AG04450 (cell line): ENCODE measurements at places on chromosomes 6 and 20.

DNA sequence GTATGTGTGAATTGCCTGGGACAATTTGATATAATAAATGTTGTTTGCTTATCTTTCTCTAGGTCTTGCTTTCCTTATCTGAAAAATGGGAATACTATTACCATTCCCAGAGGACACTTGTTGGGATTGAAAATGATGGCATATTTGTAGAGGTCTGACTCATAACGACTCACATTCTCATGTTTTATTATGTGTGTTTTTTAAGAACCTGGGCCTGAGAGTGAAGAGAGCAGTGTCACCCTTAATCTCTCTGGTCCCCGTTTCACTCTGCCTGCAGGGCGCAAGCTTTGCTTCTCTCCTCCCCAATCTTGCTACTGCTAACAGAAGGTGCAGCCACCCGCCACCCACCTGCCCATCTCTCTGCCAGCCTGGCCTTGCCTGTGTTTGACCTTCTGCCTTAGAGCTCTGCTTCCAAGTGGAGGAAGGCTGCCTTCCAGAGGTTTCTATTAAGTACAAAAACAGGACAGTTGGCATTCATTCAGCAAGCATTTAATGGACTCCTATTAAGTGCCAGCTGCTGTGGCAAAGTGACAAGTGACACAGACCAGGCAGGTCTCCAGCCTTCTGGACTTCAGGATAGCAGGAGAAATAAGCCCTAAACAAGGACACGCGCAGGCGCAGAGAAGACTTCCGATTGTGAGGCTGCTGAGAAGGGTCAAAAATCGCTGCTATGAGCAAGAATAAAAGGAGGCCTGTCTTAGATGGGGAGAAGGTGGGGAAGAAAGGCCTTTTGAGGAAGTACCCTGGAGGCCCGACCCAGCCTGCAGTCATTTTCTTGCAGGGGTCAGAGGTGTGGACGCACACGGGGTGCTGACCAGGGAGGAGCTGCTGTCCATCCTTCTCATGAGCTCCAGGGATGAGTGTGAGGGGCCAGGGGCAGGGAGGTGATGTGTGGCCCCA is 112.5 kb downstream of the JPH2 start:
- no peak for DNase-seq

DNA sequence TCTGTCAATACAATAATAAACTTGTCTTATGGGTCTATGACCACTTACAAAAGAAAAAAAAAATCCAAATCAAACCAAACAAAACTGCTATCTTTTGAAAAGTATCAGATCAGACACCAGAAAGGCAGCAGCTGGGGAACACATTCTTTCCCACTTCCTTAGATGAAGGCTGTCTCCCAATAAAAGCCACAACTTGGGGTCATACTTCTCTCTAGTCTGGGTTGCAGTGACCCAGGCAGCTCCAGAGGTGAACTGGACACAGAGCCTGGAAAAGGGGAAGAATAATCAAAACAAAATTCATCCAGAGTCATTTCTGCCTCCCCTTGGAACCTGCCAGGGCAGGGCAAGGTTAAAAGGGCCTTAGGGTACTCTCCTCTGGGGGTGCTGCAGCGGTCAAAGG is 19.1 kb downstream of the ATXN1 start:
- no peak for DNase-seq

- no peak for DNase-seq
Measured at GRCh38 chr6:108052706-108053105, 21.8 kb downstream of the OSTM1 start.

GRCh38 chr20:48332555-48332954 is 495.2 kb downstream of the PREX1 start:
- DNase-seq: no peak

- no peak for DNase-seq
Measured at GRCh38 chr20:4087923-4088322, 72.6 kb upstream of the RNF24 start.

- DNase-seq: no peak
Measured at GRCh38 chr20:53937929-53938367, 132.4 kb downstream of the BCAS1 start.

DNA sequence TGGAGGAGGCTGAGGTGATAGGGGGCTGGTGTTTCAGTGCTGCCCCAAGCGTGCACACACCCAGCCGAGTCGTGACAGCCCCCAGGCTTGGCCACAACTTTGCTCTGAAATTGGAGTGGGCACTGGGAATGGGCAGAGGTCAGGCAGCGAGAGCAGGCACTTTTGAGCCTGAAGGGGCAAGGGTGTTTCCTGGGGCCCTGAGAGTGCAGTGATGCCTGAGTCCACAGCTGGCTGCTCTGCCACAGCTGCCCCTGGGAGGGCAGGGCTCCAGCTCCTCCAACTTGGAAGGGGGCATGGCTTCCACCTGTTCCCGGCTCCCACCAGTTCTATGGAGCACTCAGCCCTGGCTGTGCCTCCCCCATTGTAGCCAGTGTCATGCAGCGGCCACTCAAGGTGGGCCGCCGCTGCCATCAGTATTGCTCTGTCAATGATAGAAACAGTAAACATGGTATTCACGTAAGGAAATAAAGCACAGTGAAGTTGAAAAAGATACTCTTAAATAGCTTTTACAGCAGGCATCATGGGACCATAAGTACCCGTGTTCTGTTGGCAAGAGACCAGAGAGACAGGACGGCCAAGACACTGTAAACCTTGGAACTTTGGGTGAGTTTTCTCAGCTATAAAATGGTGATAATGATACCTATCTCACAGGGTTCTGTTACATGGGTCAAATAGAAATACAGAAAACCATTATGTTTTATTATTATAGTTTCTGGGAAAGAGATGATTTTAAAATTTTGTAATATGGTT is 108.9 kb downstream of the THEMIS start:
- DNase-seq: no peak

DNA sequence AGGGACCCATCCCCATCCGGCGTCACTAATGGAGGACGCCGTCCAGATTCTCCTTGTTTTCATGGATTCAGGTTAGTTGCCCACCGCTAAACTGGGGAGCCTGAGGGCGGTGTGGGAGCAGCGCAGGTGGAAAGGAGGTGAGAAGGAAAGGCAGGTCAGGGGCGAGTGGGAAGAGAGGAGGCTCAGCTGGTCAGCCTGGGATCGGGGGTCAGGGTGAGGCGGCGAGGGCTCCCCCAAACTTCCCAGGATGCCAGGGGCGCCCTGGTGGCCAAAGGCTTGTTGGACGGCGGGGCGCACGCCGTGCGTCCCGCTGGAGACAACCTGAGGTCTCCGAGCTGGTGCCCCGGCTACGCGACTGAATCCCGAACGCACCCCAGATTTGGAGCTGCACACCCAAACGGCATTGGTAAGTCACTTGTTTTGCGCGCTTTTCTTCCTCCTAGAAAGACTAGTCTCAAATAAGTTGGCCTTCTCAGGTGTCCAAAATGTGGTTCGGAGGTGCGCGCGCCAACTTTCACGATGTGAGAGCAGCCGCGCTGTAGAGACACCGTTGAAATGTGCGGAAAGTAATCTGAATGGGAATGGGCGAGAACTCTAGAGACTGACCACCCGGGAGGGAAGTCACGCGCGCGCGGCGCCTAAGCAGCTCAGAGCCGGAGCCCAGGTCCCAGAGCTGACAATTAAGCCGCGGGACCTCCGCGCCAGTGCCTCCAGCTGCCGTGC is 9.7 kb downstream of the GNAS-AS1 start:
- DNase-seq: no peak

DNA sequence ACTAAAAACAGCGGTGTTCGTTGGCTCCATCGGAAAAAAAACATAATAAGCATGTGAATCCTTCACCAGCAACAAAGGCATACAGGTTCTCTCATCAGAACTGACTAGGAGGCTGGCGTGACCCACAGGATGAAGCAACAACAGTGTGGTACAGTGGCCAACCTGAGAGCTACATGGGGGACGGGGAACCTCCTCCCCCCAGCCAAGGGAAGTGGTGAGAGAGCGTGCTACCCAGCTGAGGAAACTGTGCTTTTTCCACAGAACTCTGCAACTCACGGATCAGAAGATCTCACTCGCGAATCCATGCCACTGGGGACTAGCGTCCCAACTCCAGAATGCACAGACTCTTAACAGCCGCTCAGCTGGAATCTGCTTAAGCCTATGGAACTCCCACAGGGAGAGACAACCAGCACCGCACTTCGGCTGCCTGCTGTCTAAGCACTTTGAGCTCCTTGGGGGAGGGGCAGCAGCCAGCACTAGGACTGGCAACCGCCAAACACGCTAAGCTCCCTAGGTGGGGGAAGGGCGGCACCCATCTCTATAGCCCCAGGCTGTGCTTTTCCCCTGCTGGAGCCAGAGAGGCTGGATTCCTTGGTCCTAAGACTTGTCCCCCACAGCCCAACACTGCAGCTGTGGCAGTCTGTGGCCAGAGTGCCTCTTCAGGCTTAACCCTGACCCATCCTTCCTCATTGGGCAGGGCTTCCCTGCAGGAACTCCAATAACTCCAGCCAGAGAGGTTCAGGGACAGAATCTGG is 538.3 kb upstream of the BTBD3 start:
- DNase-seq: no peak

DNA sequence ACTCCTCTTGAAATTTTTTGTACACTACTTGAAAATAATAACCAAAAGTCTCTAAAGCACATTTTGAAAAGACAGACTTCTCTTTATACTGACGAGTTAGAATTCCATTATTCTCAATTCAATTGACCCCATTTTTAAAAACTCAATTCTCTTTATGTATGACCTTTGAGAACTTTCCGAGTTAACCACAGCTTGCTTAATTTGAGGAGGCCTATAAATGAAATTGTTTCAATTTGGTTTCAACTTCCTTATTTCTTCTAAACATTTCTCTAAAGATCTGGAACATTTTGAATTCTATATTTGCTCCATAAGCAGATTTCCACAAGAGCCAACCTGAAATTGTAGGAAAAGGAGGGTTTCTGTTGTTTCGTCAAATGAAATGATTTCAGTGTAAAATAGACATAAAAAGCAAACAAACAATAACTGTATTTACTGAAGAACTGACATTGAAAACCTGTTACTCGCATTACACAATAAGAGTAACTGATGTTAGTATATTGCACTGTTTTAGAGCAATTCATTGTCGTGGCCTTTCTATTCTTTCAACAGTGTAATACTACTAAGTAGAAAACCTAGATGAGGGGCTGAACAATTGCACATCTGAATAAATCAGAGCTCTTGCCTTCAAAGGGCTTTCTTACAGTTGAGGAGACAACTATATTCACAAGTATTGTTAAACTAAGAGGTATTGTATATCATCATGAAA is 223.6 kb downstream of the HIVEP2 start:
- no peak for DNase-seq

GRCh38 chr6:107237992-107238660 is 122.8 kb upstream of the BEND3 start:
- no peak for DNase-seq

GRCh38 chr6:1267057-1267732 is 44.7 kb upstream of the FOXQ1 start:
- DNase-seq: no peak

GRCh38 chr20:2604506-2604835 is 48.0 kb upstream of the NOP56 start:
- no peak for DNase-seq

DNA sequence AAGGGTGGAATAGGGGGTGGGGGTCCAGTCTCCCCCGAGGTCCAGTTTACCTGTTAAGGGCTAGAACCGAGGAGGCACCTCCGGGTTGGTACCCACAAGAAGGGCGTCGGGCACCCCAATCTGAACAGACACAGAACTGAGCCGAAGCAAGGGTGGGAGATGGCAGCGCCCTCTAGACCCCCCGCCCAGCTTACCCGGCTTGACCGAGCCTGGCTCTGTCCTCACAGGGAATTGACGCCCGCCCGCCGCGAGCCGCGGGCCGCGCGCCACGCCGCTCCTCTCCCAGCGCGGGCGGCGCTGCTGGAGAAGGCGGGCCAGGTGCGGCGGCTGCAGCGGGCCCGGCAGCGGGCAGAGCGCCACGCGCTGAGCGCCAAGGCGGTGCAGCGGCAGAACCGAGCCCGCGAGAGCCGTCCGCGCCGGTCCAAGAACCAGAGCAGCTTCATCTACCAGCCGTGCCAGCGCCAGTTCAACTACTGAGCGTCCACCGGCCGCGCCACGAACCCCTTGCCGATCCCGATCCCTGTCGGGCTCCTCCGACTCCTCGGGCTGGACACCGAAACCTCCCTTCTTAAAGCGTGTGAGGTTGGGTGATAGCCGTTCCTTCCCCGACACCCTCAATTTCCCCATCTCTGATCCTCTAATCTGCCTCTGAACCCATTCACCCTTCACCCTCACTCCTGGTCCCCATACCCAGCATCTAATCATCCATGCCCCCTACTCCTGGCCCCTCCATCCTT is 5.9 kb downstream of the TP53INP2 start:
- DNase-seq: no peak

- no peak for DNase-seq
Measured at GRCh38 chr6:120557554-120557953, 776.7 kb downstream of the TBC1D32 start.

DNA sequence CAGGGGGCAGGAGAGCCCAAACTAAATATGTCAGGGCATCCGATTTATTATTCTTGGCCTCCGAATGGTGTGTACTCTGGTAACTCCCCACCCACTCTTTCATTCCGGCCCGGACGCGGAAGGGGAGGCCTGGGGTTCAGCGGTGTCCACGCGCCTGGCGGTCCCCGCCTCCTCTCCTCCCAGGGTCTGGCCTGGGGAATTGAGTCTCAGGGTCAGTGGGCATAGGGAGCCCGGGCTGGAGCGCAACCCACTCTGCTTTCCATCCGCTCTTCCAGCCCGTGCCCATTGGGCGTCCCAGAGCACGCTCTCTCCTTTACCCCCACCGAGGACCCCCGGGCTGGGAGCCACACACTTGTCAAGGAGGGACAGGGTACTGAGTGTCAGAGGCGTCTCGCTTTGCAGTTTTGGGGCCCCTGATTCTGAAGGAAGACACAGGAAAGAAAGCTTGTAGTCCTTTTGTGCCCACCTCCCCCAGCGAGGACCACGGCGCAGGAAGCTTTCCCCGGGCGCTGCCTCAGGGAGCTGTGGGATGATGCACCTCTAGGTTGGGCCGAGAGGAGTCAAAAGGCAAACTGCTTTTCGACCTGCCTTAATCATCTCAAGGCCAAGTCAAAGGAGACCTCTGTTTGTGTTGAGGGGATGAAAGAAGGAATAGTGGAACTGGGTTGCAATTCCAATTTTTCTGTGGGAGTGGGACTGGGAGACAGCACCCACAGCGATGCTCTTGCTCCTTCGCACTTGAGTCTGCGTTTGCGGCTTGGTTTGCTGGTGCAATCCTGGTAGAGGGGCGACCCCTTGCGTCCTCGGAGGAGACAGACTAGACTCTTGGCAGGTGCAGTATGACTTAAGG is 2.5 kb downstream of the RSPO3 start:
- peak; percentile 29 for DNase-seq

- DNase-seq: no peak
Measured at GRCh38 chr6:51396583-51396982, 577.9 kb downstream of the TFAP2B start.

GRCh38 chr6:52529311-52529710 is 47.5 kb downstream of the TRAM2 start:
- no peak for DNase-seq

- DNase-seq: no peak
Measured at GRCh38 chr20:54041336-54041735, 29.1 kb downstream of the BCAS1 start.

GRCh38 chr20:18255526-18255925 is 32.8 kb upstream of the ZNF133 start:
- no peak for DNase-seq

- DNase-seq: no peak
Measured at GRCh38 chr6:42029062-42029685, 21.1 kb upstream of the TAF8 start.
